Placental epithelial cell (primary cell): ENCODE measurements at places on chromosomes 1 and 21. TPM values are rescaled to one million over a fixed set of nuclear protein-coding genes. Genes with fewer than 3 reads are reported as not detected.

Gene GRIK1
- not detected in 2 replicates for total RNA-seq

Gene F13B
- total RNA-seq = not detected in 2 replicates

Gene GPR37L1
- under 0.01 TPM in 1 of 2 replicates, not detected in the other for total RNA-seq

Gene PTGFRN
- total RNA-seq = 71.8 and 153 TPM in 2 replicates

Gene FYB2
- total RNA-seq = not detected in 2 replicates

Gene NR1I3
- not detected in 2 replicates for total RNA-seq

Gene PTPRU
- 28.7 and 42.2 TPM in 2 replicates for total RNA-seq

Gene TRPM2
- 0.11 TPM in 1 of 2 replicates, not detected in the other for total RNA-seq

Gene HSPG2
- total RNA-seq = 281 and 358 TPM in 2 replicates

Gene TLR5
- 0.39 TPM in 1 of 2 replicates, not detected in the other for total RNA-seq

Gene CSF1
- 4.3 and 5.5 TPM in 2 replicates for total RNA-seq

Gene PGBD5
- total RNA-seq = 0.11 and 0.79 TPM in 2 replicates

Gene CPT2
- total RNA-seq = 16.5 and 17.8 TPM in 2 replicates

Gene COL6A1
- total RNA-seq = 17.9 and 29.4 TPM in 2 replicates

Gene ATP1A4
- total RNA-seq = 2.4 and 13.0 TPM in 2 replicates

Gene LMX1A
- not detected in 2 replicates for total RNA-seq

Gene AVPR1B
- not detected in 2 replicates for total RNA-seq

Gene TRIM58
- 3.1 and 18.8 TPM in 2 replicates for total RNA-seq

Gene RAB3B
- 0.11 and 0.39 TPM in 2 replicates for total RNA-seq

Gene NUDC
- total RNA-seq = 14.5 and 18.9 TPM in 2 replicates

Gene PADI3
- total RNA-seq = 0.11 TPM in 1 of 2 replicates, not detected in the other

Gene PDC
- not detected in 2 replicates for total RNA-seq

Gene RIPK4
- 9.2 and 11.0 TPM in 2 replicates for total RNA-seq

Gene DSCAM
- total RNA-seq = under 0.01 and 0.39 TPM in 2 replicates

Gene SOX13
- 9.2 and 24.3 TPM in 2 replicates for total RNA-seq

Gene RNF186
- total RNA-seq = not detected in 2 replicates

Gene TMEM200B
- total RNA-seq = 10.6 and 20.8 TPM in 2 replicates

Gene SFN
- 146 and 266 TPM in 2 replicates for total RNA-seq

Gene MYBPH
- not detected in 2 replicates for total RNA-seq

Gene PKLR
- under 0.01 TPM in 1 of 2 replicates, not detected in the other for total RNA-seq

Gene NTMT2
- total RNA-seq = not detected in 2 replicates

Gene SPRR3
- 1.2 and 1.6 TPM in 2 replicates for total RNA-seq

Gene CLDN14
- total RNA-seq = not detected in 2 replicates
